Mesothelial cell of epicardium (in vitro differentiated cells): ENCODE measurements at places on chromosomes 7 and 10.
A peak's percentile ranks its signal among the peaks of the same experiment; 100 is the strongest.

- H3K27ac ChIP-seq, result peak overlapping the region; percentile 64
- DNase-seq, result no peak
- H3K36me3 ChIP-seq, result peaks cover 10% of the 10 kb centered on the region
These were observed 54.8 kb downstream of the UBE2H start for GRCh38 chr7:129898007-129898406.

GRCh38 chr7:22851145-22851544 lies 28.5 kb upstream of the TOMM7 start:
- no peaks in the 10 kb centered on the region for H3K36me3 ChIP-seq
- no peak overlapping the region for H3K27ac ChIP-seq
- no peaks in the 10 kb centered on the region for H3K27me3 ChIP-seq
- no peak for DNase-seq
- peaks cover 11% of the 10 kb centered on the region for H3K4me1 ChIP-seq

DNA sequence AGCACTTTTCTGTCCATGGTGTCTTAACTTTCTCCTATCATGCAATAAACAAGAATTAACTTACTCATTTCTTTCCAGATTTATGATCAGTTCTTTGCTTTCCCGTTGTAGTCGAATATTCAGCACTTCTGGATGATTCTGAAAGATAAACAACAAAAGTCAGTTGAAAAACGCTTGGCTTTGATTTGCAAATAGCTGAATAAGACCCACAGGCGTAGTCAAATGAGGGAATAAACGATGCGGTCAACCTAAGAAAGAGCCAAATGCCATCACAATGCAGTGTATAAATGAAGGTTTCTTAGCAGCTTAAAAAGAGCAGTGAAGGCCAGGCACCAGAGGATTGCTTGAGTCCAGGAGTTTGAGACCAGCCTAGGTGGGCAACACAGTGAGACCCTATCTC lies 109.4 kb downstream of the ADAM12 start:
- DNase-seq, result no peak
- H3K27me3 ChIP-seq, result no peaks in the 10 kb centered on the region
- peaks cover 5% of the 10 kb centered on the region for H3K4me1 ChIP-seq

GRCh38 chr10:110804376-110804775 lies 67.4 kb upstream of the PDCD4 start:
- no peak overlapping the region for H3K27ac ChIP-seq
- H3K4me3 ChIP-seq, result no peak overlapping the region
- H3K4me1 ChIP-seq, result peaks cover 25% of the 10 kb centered on the region

- H3K27ac ChIP-seq, result no peak overlapping the region
These were observed 79.6 kb downstream of the ANKRD7 start for GRCh38 chr7:118304100-118304499.

DNA sequence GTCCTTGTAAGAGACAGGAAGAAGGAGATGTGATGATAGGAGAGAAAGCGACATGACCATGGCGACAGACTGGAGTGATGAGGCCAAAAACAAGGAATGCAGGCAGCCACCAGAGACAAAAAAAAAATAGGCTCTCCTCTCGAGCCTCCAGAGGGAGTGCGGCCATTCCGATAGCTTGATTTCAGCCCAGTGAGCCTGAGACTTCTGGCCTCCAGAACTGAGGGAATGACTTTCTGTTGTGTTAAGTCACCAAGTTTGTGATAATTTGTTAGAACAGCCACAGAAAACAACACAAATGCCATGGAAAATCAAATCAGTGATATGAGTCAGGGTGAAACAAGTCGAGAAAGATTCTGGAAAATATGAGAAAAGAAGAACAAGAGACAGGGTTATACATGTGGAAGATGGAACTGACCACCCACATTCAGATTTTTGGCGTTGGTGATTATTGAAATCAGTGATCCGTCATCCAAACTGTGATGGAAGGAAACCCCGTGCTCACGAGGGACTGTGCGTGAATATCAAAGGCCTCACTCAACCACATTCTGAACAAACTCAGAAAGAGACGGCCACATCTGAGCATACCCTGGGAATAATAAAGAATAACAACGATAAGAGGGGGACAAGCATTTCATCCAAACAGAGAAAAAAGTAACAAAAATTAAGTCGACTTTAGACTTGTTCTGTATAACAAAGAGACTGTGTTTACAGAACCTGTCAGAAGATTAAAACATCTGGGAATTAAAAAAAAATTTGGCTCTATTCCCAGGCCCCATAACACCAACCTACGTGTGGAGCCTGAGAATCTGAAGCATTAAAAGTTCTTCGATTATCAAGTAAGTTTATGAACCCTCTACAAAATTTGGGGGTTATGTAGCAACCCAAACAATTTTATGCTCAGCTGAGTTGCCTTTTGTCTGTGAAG lies 72.1 kb downstream of the EEPD1 start:
- H3K4me1 ChIP-seq, result peaks cover 30% of the 10 kb centered on the region
- no peaks in the 10 kb centered on the region for H3K36me3 ChIP-seq
- DNase-seq, result no peak

GRCh38 chr7:128890306-128891109 lies 20.0 kb downstream of the KCP start:
- peaks cover 2% of the 10 kb centered on the region for H3K4me1 ChIP-seq
- H3K27ac ChIP-seq, result no peak overlapping the region
- peaks cover 20% of the 10 kb centered on the region for H3K27me3 ChIP-seq
- no peak for DNase-seq
- H3K36me3 ChIP-seq, result no peaks in the 10 kb centered on the region

DNA sequence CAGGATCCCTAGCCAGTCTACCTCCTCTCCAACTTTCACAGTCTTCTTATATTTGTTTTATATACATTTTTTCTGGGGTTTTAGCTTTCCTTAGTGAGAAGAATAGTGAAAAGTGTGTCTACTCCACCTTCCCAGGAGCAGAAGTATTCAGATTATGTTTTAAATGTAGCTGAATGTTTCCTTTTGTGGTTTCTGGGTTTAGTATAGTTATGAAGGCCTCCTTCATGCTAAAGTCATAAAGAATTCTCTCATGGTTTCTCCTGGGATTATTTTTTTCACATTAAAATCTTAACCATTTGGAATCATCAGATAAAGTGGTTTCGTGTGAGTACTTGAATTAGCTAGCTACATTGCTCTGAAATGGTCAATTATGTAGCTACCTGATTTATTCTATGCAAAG lies 50.9 kb downstream of the ANKMY2 start:
- H3K27me3 ChIP-seq, result no peaks in the 10 kb centered on the region
- peaks cover 25% of the 10 kb centered on the region for H3K4me1 ChIP-seq
- peaks cover 4% of the 10 kb centered on the region for H3K36me3 ChIP-seq
- H3K4me3 ChIP-seq, result no peak overlapping the region

DNA sequence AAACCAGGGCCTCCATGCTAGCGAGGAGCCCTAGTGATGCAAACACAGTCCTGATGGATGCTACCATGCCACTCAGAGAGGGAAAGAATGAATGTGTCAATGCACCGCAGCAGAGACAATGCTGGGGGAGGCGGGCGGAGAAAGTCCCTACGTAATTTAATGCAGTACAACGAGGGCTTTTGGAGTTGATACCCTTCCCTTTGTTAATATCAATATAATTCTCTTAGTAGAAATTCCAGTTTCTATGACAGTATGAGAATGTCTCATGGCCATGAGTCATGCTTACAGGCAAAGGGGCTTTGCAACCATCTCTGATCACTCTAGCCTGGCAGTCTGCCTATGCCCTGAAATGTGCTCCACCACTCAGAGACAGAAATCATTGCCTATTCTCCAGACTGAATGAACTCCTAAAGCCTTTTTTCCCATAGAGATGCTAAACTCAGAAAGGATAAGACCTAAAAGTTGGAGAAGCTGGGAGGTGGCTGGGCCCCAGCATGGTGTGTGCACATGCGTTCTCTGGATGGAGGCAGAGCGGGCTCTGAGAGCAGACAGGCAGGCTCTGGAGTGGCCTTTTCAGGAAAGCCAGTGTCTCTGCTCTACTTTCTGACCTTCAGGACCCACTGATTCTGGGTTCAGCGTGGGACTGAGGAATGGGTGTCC lies 20.3 kb upstream of the GIMAP2 start:
- H3K36me3 ChIP-seq, result no peaks in the 10 kb centered on the region
- no peak for DNase-seq
- no peak overlapping the region for H3K4me3 ChIP-seq
- no peaks in the 10 kb centered on the region for H3K27me3 ChIP-seq
- H3K4me1 ChIP-seq, result no peaks in the 10 kb centered on the region

- H3K4me1 ChIP-seq, result peaks cover 4% of the 10 kb centered on the region
- no peak for DNase-seq
- no peak overlapping the region for H3K4me3 ChIP-seq
- no peak overlapping the region for H3K27ac ChIP-seq
These were observed 11.8 kb upstream of the MIOS start for GRCh38 chr7:7554649-7555575.

- no peak overlapping the region for H3K4me3 ChIP-seq
- peaks cover 10% of the 10 kb centered on the region for H3K27me3 ChIP-seq
- no peaks in the 10 kb centered on the region for H3K4me1 ChIP-seq
These were observed 36.0 kb upstream of the SRGN start for GRCh38 chr10:69051710-69052487.

DNA sequence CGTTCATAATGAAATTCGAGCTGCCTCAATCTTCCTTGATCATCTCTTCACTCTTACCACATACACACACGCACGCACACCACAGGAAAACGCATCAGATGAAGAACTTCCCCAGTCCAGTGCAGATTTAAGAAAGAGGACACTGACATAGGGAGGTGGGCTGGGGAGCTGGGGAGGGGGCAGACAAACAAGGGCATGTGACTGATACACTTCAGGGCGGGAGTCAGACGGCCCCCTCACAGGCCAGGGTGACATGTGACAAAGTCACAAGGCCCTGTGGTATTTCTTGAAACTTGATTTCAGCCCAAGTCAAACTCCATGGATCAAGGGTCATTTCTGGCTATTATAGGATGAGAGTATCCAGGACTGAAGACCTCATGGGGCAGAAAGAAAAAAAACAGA lies 82.6 kb downstream of the KCNMA1 start:
- H3K4me3 ChIP-seq, result no peak overlapping the region
- DNase-seq, result no peak
- H3K36me3 ChIP-seq, result no peaks in the 10 kb centered on the region
- H3K4me1 ChIP-seq, result peaks cover 10% of the 10 kb centered on the region

DNA sequence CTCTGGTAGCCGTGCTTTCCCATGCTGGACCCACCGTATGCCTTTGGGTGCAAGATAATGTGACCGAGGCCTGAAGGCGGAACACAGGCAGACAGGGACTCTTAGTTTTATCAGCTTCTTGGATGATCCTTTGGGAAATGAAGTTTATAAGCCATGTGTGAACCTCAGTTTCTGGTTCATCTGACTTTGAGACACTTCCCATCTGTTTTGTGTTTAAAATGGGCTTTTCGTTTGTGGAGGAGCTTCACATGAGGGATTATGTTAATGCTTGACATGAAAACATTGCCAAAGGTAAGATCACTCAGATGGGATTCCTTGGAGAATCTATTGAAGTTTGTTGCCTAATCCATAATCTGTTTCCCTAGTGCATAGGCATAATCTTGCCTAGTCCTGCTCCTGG lies 249.8 kb upstream of the LYZL1 start:
- peak overlapping the region; percentile 94 for H3K27ac ChIP-seq
- H3K4me3 ChIP-seq, result no peak overlapping the region
- no peak for DNase-seq
- H3K36me3 ChIP-seq, result peaks cover 2% of the 10 kb centered on the region

DNA sequence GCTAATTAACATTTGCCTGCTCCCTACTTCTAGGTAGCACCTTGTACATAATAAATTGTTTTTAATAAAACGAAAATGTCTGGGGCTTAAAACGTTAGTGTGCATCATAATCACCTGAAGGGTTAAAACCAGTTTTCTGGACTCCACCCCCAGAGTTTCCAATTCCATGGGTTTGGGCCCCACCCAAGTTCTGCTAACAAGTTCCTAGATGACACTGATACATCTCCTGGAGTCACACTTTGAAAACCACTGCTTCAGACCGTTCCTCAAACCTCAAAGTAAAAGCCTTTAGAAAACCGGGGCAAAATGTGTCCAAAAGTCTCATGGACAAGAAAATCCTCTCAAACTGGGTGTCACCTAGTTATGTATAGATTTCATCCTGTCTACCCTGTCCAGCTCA lies 9.3 kb downstream of the OSBPL3 start:
- peak overlapping the region; percentile 94 for H3K27ac ChIP-seq
- no peak overlapping the region for H3K4me3 ChIP-seq
- H3K36me3 ChIP-seq, result no peaks in the 10 kb centered on the region
- H3K27me3 ChIP-seq, result no peaks in the 10 kb centered on the region

- no peak overlapping the region for H3K27ac ChIP-seq
- peaks cover 29% of the 10 kb centered on the region for H3K27me3 ChIP-seq
- DNase-seq, result no peak
- no peak overlapping the region for H3K4me3 ChIP-seq
- H3K36me3 ChIP-seq, result no peaks in the 10 kb centered on the region
These were observed 115.2 kb downstream of the GRID1 start for GRCh38 chr10:86251426-86251825.

- H3K36me3 ChIP-seq, result peaks cover 2% of the 10 kb centered on the region
- no peaks in the 10 kb centered on the region for H3K27me3 ChIP-seq
- no peak for DNase-seq
These were observed 216.8 kb downstream of the RPS24 start for GRCh38 chr10:78250313-78251015.
